Adipocyte (in vitro differentiated cells): ENCODE measurements at places on chromosomes 11 and 22.

DNA sequence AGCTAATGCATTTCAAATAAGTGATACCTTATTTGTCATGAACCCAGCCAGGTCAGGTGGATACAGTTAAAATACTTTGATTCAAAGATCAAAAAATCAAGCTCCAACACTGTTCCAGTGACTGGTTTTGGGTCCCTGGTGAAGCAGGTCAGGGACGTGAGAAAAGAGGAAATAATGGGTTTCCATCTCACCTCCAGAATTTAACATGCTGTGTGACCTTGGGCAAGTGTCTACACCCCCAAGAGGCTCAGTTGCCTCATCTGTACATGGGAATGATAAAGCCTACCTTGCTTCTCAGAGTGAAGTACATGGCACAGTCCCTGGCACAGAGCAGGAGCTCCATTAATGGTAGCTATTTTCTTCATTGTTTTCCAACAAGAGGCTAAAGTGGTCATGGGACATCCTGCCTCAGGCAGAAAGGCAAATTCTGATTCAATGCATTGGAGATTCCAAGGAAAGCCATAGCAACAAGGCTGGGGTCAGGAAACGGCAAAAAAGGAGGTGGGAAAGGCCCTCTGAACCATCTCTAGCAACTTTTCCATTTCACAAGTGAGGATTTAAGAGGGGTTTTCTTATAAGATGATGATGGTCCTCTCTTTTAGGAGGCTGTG is 108.5 kb downstream of the CSNK2A3 start:
- DNase-seq = no peak

GRCh38 chr11:74923125-74923524 is 25.8 kb downstream of the XRRA1 start:
- DNase-seq = no peak

- DNase-seq = no peak
Observed at GRCh38 chr11:118002010-118002540, 15.9 kb downstream of the IL10RA start.

DNA sequence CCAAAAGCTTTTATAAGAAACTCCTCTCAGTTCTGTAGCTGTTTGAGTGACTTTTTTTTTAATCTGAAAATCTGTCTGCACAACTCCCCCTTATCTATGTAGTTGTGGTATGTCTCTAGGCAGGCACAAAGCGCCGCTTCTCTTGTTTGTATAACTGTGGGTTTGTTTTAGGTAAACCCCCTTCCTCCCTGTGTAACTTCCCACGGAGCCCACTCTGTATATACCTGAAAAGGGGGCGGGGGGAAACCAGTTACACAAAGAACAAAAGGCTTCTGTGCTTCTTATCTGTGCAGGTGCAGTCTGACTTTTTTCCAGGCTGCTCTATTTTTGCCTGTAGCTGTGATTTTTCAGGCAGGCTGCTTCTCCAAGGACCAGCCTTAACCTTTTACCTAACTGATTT is 13.2 kb downstream of the OR10AG1 start:
- no peak for DNase-seq

- DNase-seq = peak; percentile 34
Observed at GRCh38 chr11:70470127-70470526, 71.8 kb downstream of the CTTN start.

- DNase-seq = peak; percentile 59
Observed at GRCh38 chr11:106304274-106304673, 226.8 kb downstream of the AASDHPPT start.

- peak; percentile 37 for DNase-seq
Observed at GRCh38 chr11:75539459-75540334, 14.0 kb upstream of the GDPD5 start.

GRCh38 chr22:47053013-47053725 is 290.7 kb downstream of the TBC1D22A start:
- DNase-seq = no peak

- peak; percentile 42 for DNase-seq
Observed at GRCh38 chr22:20175597-20175900, 24.7 kb upstream of the CCDC188 start.

DNA sequence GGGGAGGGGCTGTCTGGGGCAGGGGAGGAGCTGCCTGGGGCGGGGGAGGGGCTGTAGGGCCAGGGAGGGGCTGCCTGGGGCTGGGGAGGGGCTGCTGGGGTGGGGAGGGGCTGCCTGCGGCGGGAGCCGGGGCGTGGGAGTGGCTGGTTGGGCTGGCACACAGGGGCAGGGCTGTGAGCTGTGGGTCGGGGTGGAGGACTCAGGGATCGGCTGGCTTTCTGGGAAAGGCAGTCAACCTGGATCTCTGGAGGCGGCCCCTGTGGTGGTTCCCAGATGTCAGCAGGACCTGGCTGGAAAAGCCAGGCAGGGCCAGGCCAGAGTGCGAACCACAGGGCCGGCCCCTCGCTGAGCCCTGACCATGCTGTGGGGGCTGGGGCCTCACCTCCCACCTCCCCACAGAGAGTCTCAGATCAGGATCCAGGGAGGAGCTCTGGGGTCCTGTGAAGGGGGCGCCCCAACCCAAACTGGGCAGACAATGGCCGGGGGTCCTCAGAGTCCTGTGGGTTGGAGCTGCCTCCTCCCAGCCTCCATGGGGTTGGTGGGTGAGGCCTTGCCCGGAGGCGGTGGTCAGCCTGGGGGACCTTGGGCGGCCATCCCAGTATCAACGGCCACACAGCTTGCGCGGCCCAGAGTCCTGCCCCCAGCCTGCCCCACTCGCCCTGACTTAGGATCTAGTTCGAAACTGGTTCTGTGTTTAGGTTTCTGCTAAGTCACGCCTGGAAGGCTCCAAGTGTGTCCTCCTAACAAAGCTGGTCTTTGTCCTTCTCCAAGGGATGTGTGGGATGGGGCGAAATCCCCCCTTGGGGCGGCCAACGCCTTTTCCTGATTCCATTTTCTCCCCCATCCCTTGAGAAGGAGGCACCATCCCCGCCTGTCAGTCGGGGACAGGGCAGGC is 1.9 kb downstream of the MUC5B start:
- DNase-seq = no peak

DNA sequence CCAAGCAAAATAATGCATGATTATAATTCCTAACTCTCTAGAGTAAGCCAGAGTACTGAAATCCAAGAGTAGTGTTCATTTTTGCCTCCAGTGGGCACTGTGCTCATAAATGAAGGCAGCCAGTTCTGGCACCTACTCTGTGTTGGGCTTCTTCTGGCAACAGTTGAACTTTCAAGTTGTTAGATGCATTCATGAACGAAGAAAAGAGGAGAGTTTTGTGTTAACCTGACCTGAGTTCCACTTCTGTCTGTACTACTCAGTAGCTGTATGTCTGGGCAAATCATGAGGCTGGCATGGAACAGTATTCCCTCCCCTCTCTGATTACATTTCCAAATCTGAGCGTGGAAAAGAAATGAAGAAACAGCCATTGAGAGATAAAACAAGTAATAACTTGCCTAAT is 20.3 kb upstream of the TENM4 start:
- DNase-seq = peak; percentile 56

GRCh38 chr11:11135820-11136476 is 217.1 kb downstream of the CSNK2A3 start:
- no peak for DNase-seq

GRCh38 chr11:59271811-59272327 is 59.1 kb upstream of the MPEG1 start:
- DNase-seq = no peak

DNA sequence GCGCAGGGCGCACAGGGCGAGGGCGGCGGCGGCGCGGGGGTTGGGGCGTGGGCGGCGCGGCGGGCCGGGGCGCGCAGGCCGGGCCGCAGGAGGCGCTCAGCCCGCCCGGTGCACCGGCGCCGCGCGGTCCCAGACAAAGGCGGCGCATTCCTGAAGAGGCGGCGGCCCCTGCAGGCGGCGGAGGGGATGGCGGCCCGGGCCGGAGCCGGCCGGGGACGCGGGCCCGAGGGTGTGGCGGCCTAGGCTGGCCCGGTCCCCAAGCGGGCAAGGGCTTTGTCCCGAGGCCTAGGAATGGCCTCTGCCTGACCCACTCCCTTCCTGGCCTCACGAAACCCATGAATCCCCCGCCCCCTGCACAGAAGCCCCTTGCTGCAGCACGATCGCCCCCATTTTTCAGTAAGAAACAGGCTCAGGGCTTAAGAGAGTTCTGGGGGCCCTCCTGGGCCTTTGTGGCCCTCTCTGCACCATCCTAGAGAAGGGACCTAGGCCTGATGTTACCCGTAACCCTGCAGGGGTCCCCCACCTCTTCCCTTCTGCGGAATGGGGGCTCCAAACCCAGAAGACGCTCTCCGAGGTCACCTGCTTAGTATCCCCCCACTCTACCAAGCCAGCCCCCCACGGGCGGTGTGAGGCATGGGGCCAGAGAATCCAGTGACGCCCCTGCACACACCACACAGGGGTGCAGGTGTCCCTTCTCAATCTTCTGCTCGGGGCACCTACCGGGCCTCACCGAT is at the start of gene RTN4R:
TSS of gene RTN4R (minus strand) at position 40 of the 734 bp plus-strand sequence. CDS start 226 bp downstream, outside the sequence.
- peak; percentile 86 for DNase-seq

DNA sequence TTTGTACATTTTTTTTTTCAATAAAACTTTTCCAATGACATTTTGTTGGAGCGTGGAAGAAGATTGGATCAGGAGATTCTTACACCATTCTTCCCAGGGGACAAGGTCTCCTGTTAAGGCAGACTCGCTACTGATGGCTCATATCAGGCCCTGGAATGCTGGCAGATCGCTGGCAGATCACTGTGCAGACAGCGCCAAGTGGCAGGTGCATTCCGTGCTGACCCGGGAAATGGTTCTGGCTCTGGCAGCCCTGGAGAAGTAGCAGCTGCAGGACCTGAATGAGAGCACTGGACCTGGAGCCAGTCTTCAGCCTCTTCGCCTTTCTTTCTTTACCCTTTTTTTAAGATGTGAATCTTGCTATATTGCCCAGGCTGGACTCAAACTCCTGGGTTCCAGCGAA is 10.7 kb downstream of the SERPINH1 start:
- no peak for DNase-seq

GRCh38 chr11:68335683-68336082 is 23.3 kb downstream of the LRP5 start:
- DNase-seq = no peak

GRCh38 chr11:124920870-124921609 is 2.0 kb downstream of the HEPN1 start:
- peak; percentile 73 for DNase-seq

GRCh38 chr22:30159561-30160353 is 79.5 kb downstream of the HORMAD2 start:
- DNase-seq = peak; percentile 86

GRCh38 chr22:16973591-16974297 is 34.3 kb downstream of the GAB4 start:
- DNase-seq = no peak

DNA sequence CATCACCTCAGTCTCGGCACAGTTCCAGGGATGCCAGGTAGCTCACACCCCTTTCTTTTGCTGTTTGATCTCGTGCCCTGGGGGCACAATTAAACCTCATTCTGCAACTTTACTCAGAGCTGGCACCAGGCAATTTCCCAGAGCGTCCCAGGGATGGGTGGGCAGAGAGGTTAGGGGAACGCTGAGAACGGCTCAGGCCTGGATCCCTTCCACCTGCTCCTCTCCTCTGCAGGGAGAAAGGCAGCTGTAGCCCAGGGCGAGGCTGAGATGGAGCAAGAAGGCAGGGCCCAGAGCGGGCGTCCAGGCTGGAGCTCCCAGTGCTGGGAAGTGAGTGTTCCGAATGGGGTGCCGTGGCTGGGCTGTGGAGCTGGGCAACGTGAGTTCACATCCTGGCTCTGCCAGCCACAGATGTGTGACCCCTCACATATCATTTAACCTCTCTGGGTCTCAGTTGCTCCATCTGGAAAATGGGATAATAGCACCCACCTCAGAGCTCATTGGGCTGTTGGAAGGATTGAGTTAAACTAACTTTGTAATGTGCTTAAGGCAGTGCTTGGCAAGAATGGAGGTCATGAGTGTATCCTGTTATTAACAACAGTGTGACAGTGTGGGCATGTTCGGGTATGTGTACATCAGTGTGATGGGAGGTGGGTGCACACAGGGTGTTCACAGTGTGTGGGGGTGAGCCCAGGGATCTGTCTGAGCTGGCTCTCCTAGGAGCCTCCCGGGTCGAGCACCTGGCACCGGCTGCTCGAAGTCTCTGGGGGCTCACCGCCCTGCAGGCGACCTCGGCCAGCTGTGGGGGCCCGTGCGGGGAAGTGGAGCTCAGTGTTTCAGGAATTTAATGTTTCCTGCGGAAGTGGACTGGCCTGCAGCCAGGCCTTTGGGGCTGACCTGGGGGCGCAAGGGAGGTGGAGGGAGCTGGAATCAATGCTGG is 15.5 kb downstream of the OTUB1 start:
- no peak for DNase-seq

GRCh38 chr11:13140028-13140870 is 131.1 kb downstream of the RASSF10 start:
- no peak for DNase-seq

- DNase-seq = no peak
Observed at GRCh38 chr11:101369835-101370234, 214.0 kb downstream of the TRPC6 start.

GRCh38 chr22:27022896-27023361 is 365.5 kb downstream of the MIAT start:
- no peak for DNase-seq

- DNase-seq = no peak
Observed at GRCh38 chr22:24400726-24401596, 26.4 kb upstream of the ADORA2A start.

DNA sequence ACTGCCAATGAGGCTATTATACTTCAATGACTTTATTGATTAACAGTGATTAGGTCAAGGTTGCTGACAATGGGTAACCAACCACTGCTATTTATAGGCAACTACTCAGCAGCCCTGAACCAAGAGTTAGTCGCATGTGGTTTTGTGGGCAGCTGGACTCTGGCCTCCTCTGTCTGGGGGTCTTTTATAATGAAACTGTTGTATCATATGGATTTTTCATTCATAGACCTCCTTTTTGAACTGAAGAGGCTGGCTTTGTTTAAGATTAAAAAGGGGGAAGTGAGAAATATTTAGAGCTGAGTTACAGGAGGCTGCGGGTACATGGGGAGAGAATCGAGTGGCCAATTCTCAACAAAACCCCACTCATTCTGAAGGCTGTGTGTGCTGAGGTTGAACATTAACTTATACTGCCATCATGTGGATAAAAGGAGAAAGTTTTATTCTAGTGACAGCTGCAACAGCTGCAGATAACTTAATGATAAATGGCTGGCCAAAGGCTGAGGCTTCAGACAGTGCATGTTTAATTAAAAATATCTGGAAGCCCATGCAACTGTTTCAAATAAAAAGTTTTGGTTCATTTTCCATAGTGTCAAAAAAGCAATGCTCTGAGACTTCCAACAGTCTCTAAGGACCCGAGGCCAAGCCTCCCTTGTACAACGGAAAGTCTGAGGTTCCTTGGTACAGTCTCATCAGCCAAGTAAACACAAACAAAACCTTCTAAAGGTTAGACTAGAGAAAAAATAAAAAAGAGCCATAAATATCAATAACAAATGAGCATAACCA is 682.6 kb downstream of the KCNA4 start:
- DNase-seq = peak; percentile 81

- DNase-seq = no peak
Observed at GRCh38 chr22:27842201-27842600, 40.6 kb upstream of the MN1 start.

DNA sequence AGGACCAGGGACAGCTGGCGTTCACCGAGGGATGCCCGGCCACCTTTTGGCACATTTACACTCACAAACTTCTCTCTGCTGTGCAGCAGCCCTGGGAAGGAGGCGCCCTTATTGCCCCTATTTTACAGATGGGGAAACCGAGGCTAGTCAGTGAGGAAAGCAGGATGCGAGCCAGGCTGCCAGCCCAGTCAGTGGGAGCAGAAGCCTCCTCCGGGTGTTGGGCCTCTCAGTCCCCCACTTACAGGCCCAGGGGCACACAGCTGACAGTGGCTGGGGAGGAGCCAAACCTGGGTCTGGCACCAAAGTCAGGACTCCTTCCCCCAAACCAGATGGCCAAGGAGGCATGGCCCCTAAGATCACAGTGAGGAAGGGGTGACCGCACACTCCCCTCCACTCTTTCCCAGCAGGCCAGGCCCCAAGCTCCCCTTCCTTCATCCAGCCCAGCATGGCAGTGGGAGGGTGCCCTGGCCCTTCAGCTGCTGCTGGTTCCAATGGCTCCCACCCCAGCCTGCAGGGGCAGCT is 121.4 kb upstream of the ANO1 start:
- no peak for DNase-seq
